Mucosa of gallbladder (tissue), 1 donor: ENCODE measurements at places on chromosomes 4 and X.

DNA sequence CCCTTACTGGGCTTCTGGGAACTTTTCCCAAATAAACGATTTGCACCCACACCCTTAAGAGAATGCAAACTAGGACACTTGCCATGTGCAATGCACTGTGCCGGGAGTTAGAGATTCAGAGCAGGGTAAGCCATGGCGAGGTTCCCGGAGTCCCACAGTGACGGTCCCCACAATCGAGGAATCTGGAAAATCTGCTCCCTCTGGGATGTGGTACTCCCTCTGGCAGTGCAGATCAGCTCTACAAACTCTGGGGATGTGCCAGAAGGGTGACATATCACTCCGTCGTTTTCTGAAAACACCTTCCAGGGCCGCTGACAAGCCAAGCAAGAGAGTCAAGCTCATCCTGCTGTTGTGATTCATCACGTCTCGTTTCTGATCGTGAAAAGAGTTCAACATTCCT is 537.5 kb downstream of the BCOR start:
- DNase-seq = no peak

DNA sequence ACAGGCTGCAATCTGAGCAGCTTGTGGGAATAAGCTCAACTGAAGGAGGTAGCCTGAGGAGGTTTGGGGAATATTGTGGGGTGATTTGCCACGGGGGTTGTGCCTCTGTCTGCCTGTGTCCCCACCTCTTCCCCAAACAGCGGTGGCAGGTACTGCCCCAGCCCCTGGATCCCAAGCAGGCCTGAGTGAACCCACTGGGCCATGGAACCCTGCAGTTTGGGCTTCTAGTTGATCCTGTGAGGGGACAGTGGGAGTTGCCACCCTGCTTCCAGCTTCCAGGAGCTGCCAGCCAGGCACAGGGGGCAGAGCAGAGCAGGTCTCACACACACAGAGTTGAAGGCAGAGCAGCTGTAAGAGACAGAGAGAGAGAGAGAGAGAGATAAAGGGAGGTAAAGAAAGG is 97.4 kb downstream of the PJA1 start:
- no peak for DNase-seq

GRCh38 chrX:153968754-153969124 is 2.9 kb downstream of the HCFC1 start:
- DNase-seq = no peak

GRCh38 chrX:65017451-65017850 is 41.2 kb upstream of the ZC4H2 start:
- no peak for DNase-seq

DNA sequence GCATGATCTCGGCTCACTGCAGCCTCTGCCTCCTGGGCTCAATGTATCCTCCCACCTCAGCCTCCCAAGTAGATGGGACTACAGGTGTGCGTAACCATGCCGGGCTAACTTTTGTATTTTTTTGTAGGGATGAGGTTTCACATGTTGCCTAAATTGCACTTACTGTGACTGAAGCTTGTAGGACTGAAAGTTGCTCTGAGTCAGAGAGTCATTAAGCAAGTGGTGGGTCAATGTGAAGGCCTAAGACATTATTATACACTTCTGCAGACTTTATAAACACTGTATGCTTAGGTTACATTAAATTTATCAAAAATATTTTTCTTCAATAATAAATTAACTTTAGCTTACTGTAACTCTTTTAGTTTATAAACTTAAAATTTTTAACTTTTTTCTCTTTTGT is 170.2 kb downstream of the FAT4 start:
- DNase-seq = no peak

DNA sequence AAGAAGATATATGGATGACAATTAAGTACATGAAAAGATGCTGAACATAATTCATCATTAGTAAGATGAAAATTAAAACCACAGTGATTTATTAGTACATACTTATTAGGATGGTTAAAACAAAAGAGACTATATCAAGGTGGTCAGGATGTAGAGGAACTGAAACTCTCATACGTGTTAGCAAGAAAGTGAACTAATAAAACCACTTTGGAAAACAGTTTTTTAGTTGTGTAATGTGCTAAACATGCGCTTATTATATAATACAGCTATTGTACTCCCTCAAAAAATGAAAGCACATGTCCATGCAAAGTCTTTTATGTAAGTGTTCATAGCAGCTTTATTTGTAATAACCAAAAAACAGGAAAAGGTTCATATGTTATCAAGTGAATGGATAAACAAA is 89.9 kb upstream of the KCTD8 start:
- no peak for DNase-seq

GRCh38 chrX:71493111-71493613 is 39.7 kb upstream of the OGT start:
- DNase-seq = peak; percentile 22

DNA sequence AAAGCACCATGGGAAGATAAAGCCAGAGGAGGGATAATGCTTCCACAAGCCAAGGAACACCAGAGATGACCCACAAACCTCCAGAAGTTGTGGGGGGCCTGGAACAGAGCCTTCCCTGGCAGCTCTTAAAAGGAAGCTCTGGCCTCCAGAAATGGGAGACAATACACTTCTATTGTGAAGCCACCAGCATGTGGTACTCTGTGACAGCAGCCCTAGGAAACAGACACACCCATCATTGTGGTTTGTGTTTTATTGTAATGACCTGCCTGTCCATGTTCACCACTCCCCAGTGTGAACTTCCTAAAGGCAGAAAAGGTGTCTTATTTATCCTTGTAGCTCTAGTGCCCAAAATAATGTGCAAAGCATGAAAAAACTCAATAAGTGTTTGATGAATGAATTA is 264.1 kb upstream of the GATB start:
- DNase-seq = no peak

- no peak for DNase-seq
Observed at GRCh38 chrX:149527705-149528104, 13.1 kb upstream of the EOLA1 start.

DNA sequence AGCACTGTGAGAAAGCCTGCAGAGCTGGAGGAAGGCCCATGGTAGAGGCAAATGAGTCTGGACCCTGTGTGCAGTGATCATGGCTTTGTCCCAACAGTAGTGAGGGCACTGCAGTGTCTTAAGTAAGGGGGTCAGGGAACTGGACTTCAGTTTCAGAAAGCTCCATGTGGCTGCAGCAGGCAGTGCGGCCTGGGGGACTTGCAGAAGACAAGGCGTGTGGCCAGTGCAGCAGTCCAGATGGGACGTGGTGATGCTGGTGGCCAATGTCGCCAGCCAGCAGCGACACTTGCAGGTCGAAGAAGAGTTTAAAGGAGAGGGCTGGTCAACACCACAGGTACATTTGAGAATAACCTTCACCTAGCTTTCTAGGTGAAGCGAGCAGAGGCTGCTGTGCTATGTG is 113.4 kb downstream of the ZNF827 start:
- no peak for DNase-seq

- DNase-seq = no peak
Observed at GRCh38 chr4:186472948-186473347, 82.4 kb downstream of the MTNR1A start.
